ENCODE measurements at places on chromosomes 16 and 17. TPM values are rescaled to one million over a fixed set of nuclear protein-coding genes. Genes with fewer than 3 reads are reported as not detected.

GRCh38 chr16:31149332-31149731 is 534 bp downstream of the PRSS36 start:
- H3K27ac ChIP-seq: no peak overlapping the region
- no peak overlapping the region for H3K4me3 ChIP-seq
- DNase-seq: no peak
- peaks cover 2% of the 10 kb centered on the region for H3K4me1 ChIP-seq
- peaks cover 9% of the 10 kb centered on the region for H3K27me3 ChIP-seq

The IGSF6 gene
- 0.15 TPM for total RNA-seq

GRCh38 chr17:50865868-50866260 is 290 bp downstream of the TOB1 start:
- H3K27me3 ChIP-seq: no peaks in the 10 kb centered on the region
- peak overlapping the region; percentile 89 for H3K4me3 ChIP-seq
- DNase-seq: no peak
- peaks cover 47% of the 10 kb centered on the region for H3K4me1 ChIP-seq

The ADAP2 gene
- total RNA-seq: 0.65 TPM

The TBC1D3C gene
- not detected for total RNA-seq

DNA sequence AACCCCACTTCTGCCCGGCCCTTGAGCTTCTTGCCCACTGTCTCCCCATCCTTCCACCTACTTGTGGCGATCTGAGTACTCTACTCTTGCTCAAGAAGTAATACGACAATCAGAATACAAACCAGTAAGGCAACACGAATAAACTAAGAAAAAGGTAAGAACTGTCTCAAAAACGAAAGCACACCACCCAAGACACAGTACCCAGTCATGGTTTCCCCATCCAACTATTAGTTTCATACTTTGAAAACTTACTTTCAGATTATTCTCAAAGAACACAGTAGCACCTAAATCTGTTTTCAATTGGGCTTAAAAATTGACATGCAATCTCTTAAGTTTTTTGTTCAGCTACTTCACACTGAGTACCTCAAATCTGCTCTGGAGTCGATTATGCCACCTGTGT is 13.9 kb downstream of the GINS2 start:
- peaks cover 59% of the 10 kb centered on the region for H3K36me3 ChIP-seq
- peaks cover 13% of the 10 kb centered on the region for H3K4me1 ChIP-seq
- H3K27me3 ChIP-seq: no peaks in the 10 kb centered on the region
- no peak for DNase-seq

GRCh38 chr17:75514919-75515495 is 330 bp downstream of the CASKIN2 start:
- H3K27ac ChIP-seq: no peak overlapping the region
- peak overlapping the region; percentile 65 for H3K4me3 ChIP-seq
- H3K27me3 ChIP-seq: peaks cover 3% of the 10 kb centered on the region
- peaks cover 30% of the 10 kb centered on the region for H3K4me1 ChIP-seq
- no peak for DNase-seq
- peaks cover 22% of the 10 kb centered on the region for H3K36me3 ChIP-seq

DNA sequence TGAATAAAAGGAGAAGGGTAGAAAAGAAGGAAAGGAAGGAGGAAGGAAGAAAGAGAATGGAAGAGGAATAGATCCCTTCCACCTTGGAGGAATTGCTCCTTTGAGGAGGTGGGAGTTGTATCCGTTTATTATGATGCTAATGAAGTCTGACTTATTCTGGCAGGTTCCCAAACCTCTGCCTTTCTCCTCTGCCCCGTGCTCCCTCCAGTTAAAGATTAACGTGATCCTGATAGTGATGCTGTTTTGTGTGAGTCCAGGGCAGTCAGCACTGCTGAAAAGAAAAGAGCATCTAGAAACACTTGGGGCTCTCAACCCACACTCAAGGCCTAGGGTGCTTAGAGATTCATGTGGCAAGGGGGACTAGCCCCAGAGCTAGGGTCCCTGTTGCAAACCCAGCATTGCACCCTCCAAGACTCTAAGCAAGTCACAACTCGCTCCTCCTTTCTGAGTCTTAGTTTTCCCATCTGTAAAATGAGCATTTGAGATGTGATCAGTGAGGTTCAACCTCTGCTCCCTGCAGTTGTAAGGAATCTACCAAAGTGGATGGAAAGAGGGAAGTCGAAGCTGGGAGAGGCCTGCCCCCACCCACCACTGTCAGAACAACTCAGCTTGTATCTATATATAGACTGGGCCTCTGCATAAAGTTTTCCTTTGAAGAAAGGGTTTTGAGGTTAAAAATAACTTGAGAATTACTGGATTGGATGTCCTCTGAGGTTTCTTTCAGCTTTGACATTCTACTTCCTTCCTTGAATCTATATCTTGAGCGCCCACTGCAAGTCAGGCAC is 46.9 kb upstream of the TMEM132E start:
- no peak for DNase-seq
- peaks cover 31% of the 10 kb centered on the region for H3K27me3 ChIP-seq
- H3K4me1 ChIP-seq: no peaks in the 10 kb centered on the region
- H3K27ac ChIP-seq: no peak overlapping the region
- no peaks in the 10 kb centered on the region for H3K36me3 ChIP-seq

GRCh38 chr16:50631985-50632576 is 49.0 kb downstream of the SNX20 start:
- no peak overlapping the region for H3K27ac ChIP-seq
- H3K27me3 ChIP-seq: no peaks in the 10 kb centered on the region
- DNase-seq: no peak
- no peaks in the 10 kb centered on the region for H3K36me3 ChIP-seq

GRCh38 chr16:67406111-67406971 is 9.9 kb downstream of the ZDHHC1 start:
- no peaks in the 10 kb centered on the region for H3K36me3 ChIP-seq
- H3K27me3 ChIP-seq: peaks cover 14% of the 10 kb centered on the region
- no peak overlapping the region for H3K4me3 ChIP-seq

The FOXJ1 gene
- 0.15 TPM for total RNA-seq

DNA sequence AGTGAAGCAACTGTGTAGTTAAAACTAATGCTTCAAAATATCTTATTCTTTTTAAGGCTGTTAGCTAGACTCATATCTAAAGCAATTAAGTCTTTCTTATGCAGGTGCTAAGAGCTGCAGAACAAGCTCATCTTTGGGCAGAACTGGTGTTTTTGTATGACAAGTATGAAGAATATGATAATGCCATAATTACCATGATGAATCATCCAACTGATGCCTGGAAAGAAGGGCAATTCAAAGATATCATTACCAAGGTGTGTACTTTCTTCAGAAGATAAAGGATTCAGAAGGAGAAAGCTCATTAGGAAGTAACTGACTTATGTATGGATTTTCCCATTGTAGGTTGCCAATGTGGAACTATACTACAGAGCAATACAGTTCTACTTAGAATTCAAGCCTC is 23.9 kb downstream of the PTRH2 start:
- DNase-seq: no peak
- H3K27ac ChIP-seq: no peak overlapping the region
- no peak overlapping the region for H3K4me3 ChIP-seq
- H3K27me3 ChIP-seq: no peaks in the 10 kb centered on the region
- no peaks in the 10 kb centered on the region for H3K4me1 ChIP-seq
- H3K36me3 ChIP-seq: peaks cover 74% of the 10 kb centered on the region

- no peaks in the 10 kb centered on the region for H3K27me3 ChIP-seq
- peaks cover 24% of the 10 kb centered on the region for H3K36me3 ChIP-seq
- peaks cover 80% of the 10 kb centered on the region for H3K4me1 ChIP-seq
- H3K27ac ChIP-seq: peak within 1 kb of the TSS; percentile 98
- no peak for DNase-seq
- peak within 1 kb of the TSS; percentile 93 for H3K4me3 ChIP-seq
Observed at GRCh38 chr17:68457168-68457538, at the start of gene WIPI1. WIPI1 (minus strand) TSS chr17:68457496; CDS start chr17:68457421, 75 bp downstream.

- no peak overlapping the region for H3K27ac ChIP-seq
- peaks cover 2% of the 10 kb centered on the region for H3K4me1 ChIP-seq
- no peak overlapping the region for H3K4me3 ChIP-seq
- no peaks in the 10 kb centered on the region for H3K36me3 ChIP-seq
- H3K27me3 ChIP-seq: no peaks in the 10 kb centered on the region
Observed at GRCh38 chr16:30839523-30840227, 52.7 kb upstream of the ZNF629 start.

DNA sequence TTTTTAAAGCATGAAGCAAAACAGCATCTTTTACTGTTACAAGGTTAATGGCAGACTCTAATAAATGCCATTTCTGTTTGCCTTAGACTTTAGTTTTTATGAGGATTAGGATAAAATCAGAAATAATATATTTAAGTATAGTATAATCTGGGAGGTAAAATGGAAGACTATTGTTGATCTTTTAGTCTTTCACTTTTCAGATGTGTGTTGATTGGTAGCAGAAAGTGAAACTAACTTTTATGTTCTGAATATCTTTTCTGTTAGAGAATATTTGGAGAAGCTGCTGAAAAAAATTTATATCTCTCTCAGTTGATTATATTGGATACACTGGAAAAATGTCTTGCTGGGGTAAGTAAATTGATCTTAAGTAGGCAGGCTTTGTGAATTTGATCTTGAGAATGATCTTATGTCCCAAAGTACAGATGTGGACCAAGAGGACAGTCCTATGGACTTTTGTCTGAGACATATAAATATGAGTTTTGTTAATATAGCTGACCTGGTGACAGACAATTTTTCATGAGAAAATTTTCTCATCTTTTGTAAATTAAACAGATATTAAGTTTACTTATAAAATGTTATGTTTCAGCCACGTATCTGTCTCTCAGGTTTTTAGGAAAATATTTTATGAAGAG is 64.1 kb downstream of the NF1 start:
- no peak for DNase-seq
- H3K36me3 ChIP-seq: peaks cover 11% of the 10 kb centered on the region

GRCh38 chr16:22222998-22223397 is 16.9 kb downstream of the EEF2K start:
- H3K4me3 ChIP-seq: no peak overlapping the region
- H3K27me3 ChIP-seq: no peaks in the 10 kb centered on the region
- DNase-seq: no peak
- H3K36me3 ChIP-seq: peaks cover 10% of the 10 kb centered on the region
- H3K4me1 ChIP-seq: peaks cover 2% of the 10 kb centered on the region
- no peak overlapping the region for H3K27ac ChIP-seq

The CD19 gene
- total RNA-seq: not detected

DNA sequence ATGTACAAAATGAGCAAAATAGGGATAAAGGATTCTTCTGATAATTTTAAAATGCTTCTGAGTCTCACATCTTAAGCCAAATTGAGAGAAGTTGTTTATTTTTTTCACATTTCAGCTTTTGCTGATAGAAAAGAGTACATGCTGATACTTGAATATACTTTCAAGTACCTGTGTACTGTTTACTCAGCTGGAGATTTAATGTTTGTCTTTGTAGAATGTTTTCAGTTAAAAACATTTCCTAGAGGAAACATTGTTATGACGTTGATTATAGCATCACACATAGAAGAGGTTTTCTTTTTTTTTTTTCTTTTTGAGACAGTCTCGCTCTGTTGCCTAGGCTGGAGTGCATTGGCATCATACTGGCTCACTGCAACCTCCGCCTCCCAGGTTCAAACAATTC is 19.7 kb downstream of the ESRP2 start:
- DNase-seq: no peak
- H3K4me3 ChIP-seq: no peak overlapping the region
- H3K27ac ChIP-seq: no peak overlapping the region
- peaks cover 22% of the 10 kb centered on the region for H3K4me1 ChIP-seq

The SLC35G6 gene
- total RNA-seq: not detected

The SEPTIN12 gene
- not detected for total RNA-seq

- H3K27ac ChIP-seq: no peak within 1 kb of the TSS
- no peaks in the 10 kb centered on the region for H3K36me3 ChIP-seq
- H3K27me3 ChIP-seq: peaks cover 53% of the 10 kb centered on the region
- H3K4me3 ChIP-seq: no peak within 1 kb of the TSS
- H3K4me1 ChIP-seq: peaks cover 3% of the 10 kb centered on the region
Observed at GRCh38 chr17:74922694-74923537, at the start of gene USH1G. USH1G (minus strand) TSS chr17:74923255; CDS start chr17:74923073, 182 bp downstream.

- H3K27ac ChIP-seq: no peak overlapping the region
- no peaks in the 10 kb centered on the region for H3K36me3 ChIP-seq
- peaks cover 21% of the 10 kb centered on the region for H3K27me3 ChIP-seq
- no peak overlapping the region for H3K4me3 ChIP-seq
Observed at GRCh38 chr17:57966875-57967274, 11.7 kb upstream of the CUEDC1 start.

The HBQ1 gene
- not detected for total RNA-seq

GRCh38 chr16:31002862-31003341 is 7.5 kb downstream of the STX1B start:
- H3K27me3 ChIP-seq: peaks cover 20% of the 10 kb centered on the region
- no peak overlapping the region for H3K27ac ChIP-seq
- H3K36me3 ChIP-seq: no peaks in the 10 kb centered on the region
- no peak for DNase-seq

Data from activated CD4-positive, alpha-beta memory T cell treated with anti-CD3 and anti-CD28 coated beads, Interleukin-2, amount 10 ng/mL, durations not matched to agents 7 days and 5 days (primary cell).